ENCODE measurements at places on chromosomes 3 and 15.

GRCh38 chr3:104711406-104711805 is 655.3 kb upstream of the ALCAM start:
- no peak for DNase-seq

DNA sequence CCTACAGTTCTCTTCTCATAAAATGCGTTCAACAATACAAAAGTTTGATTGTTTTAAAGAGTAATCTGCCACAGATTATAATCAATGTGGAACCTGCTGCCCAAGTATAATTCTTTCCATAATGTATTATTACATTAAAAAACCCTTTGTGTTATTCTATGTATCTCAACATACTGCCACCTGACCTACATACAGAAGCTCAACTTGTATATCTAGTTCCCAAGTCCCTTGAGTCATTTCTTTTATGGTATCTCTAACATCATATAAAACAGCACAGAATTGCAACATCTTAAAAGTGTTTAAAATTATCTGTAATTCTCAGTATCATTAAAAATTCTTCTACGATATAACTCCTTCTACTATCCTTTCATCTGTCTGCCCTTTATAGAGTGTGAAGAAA is 70.3 kb downstream of the TBL1XR1 start:
- DNase-seq = no peak

- DNase-seq = no peak
These were observed 220.3 kb downstream of the SOX2 start for GRCh38 chr3:181932039-181932438.

GRCh38 chr3:197038679-197039462 is 9.3 kb upstream of the MELTF start:
- DNase-seq = no peak

DNA sequence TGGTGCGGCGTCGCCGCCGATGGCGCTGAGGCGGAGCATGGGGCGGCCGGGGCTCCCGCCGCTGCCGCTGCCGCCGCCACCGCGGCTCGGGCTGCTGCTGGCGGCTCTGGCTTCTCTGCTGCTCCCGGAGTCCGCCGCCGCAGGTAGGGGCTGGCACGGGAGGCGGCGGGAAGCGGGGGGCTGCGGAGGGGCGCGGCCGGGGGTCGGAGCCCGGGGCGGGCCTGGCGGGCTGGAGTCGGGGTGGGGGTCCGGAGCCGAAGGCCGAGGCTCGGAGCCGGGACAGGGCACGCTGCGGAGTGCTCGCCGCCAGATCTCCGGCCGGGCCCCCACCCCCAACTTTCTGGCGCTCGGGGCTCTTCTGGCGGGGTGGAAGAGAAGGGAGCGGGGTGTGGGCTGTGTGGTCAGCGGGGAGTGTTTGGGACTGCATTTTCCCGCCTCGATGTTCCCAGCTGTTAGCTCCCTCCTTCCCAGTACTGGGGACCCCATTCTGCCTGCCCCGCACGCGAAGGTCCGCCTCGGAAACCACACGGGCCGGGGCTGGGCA is 299 bp downstream of the TYRO3 start:
- no peak for DNase-seq

- DNase-seq = peak; percentile 28
These were observed 34.8 kb upstream of the CD47 start for GRCh38 chr3:108125550-108126071.

GRCh38 chr3:194758716-194759115 is 73.0 kb downstream of the FAM43A start:
- DNase-seq = no peak

DNA sequence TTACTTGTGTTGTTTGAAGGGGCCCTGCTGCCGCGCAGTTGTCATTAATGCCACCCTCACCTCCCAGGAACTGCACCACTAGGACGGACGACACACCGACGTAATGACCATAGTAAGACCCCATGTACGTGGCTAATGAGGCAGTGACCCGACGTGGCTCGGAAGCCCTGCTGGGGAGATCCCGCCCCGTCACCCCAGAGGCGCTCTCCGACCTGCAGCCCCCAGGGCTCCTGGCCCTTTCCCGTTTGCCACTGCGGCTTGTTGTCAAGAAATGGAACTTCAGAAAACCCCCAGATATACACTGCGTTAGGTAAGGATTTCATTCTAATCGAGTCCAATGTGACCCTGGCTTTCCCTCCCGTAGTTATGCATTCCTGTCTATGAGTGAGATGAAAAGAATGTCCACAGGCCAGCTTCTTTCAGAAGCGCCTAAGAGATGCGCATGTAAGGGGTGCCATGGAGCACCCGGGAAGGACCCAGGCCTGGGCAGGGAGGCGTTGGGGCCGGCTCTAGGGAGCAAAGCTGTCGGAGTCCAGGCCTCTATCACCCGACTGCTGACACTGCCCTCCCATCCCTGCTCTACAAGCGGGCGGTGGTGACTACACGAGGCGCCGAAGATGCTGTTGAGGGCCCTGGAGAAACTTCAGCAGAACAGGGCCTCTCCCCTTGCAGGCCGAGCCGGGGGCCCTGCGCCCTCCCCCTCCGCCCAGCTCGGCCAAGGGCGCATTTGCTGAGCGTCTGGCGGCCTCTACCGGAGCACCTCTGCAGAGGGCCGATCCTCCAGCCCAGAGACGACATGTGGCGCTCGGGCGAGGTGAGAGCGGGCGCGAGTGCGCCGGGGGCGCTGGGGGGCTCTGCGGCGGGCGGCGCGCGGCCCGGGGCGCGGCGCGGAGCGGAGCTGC is at the start of gene GABRA5:
Gene GABRA5, plus strand, starts transcription at position 765 of the 902 bp plus-strand sequence. CDS start 2,187 bp downstream, outside the sequence.
- no peak for DNase-seq

DNA sequence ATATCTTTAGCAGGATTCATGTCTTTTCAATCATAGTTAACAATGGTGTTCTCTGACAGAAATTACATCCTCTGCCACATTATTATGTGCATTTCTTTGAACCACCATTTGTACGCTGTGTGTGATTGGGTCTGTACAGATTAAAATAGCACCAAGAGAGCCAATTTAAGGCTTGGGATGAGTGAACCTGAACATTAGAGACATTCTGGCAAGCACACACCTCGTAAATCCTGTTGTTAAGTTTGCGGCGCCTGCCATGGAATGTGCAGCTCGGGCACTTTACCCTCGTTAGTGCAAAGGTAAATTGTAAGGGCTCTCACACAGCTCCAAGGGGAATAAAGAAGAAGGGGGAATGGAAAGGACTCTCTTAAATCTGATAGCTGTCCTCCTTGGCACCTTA is 482.4 kb upstream of the DPPA4 start:
- DNase-seq = no peak

DNA sequence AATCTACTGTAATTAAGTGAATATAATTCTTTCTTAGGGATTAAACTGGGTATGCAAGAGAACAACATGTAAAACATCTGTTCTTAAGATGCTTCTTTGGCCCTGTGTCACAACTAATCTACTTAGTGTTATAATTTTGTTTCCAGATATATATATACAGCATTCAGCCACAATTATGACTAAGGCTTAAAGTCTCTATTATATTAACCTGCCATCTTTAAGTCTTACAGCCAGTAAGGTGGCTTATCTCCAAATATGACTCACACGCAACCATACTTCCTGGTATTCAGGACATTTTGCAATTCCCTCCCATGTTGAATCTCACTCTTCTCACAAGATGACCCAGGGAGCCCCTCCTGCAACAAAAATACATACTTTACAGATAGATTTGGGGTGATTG is 6.6 kb upstream of the KBTBD8 start:
- no peak for DNase-seq
